ENCODE measurements at places on chromosomes 16 and 17. TPM values are rescaled to one million over a fixed set of nuclear protein-coding genes. Genes with fewer than 3 reads are reported as not detected.

CES3 gene
- total RNA-seq, result under 0.01 TPM

SLC5A2 gene
- total RNA-seq, result not detected

DNA sequence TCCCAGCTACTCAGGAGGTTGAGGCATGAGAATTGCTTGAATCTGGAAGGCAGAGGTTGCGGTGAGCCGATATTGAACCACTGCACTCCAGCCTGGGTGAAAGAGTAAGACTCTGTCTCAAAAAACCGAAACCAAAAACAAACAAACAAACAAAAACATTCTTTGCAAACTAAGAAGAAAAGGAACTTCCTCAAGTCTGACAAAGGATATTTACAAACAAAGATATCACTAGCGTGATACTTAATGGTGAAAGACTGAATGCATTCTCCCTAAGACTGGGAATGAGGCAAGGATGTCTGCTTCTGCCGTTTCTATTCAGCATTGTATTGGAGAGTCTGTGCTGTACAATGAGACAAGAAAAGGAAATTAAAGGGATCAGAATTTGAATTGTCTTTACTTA, 10.5 kb upstream of the MPO start:
- no peak for DNase-seq

DNA sequence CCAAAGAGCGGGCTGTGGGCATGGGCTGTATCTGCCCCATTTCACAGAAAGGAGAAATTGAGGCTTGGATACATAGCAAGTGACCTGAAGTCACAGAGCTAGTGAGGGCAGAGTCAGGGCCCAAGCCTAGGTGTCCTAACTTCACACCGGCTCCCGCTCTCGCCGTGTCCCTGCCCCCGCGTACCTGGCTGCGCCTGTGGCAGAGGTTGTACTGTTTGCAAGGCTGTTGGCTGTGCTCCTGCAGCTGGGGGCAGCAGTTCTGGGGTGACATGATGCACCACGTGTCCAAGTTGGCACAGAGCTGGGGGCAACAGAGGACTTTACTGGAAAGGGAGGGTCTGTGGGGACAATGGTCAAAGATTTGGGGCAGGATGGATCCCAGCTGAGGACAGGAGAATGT, 3.4 kb downstream of the DHX58 start:
- DNase-seq, result no peak

DNA sequence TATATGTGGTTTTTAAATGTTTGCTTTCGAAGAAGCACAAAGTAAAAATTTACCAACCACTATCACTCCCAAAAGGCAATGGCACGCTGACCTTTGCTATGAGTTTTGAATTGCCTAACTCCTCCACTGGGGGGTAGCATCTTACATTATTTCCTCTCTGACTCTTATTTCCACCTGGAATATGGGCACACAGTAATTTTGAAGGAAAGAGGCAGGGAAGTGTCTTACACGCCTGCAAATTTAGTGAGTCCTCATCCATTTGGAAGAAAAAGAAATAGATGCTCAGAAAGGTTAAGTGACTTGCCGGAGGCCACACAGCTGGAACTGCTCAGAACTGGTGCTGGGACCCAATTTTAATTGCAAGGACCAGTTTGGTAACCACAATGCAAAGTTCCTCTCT, 29.9 kb upstream of the IRX6 start:
- DNase-seq, result no peak

Measured in lung microvascular endothelial cell (primary cell).